Osteoblast (primary cell): ENCODE measurements at places on chromosomes 1 and 21. TPM values are rescaled to one million over a fixed set of nuclear protein-coding genes. Genes with fewer than 3 reads are reported as not detected.

DHRS3 gene
- total RNA-seq: 161 and 172 TPM in 2 replicates

- no peaks in the 10 kb centered on the region for H3K36me3 ChIP-seq
- peak overlapping the region; percentile 69 for H3K4me3 ChIP-seq
- H3K27ac ChIP-seq: peak overlapping the region; percentile 82
- peak; percentile 89 for DNase-seq
Measured at GRCh38 chr1:26019641-26020315, 1.8 kb upstream of the EXTL1 start.

DNA sequence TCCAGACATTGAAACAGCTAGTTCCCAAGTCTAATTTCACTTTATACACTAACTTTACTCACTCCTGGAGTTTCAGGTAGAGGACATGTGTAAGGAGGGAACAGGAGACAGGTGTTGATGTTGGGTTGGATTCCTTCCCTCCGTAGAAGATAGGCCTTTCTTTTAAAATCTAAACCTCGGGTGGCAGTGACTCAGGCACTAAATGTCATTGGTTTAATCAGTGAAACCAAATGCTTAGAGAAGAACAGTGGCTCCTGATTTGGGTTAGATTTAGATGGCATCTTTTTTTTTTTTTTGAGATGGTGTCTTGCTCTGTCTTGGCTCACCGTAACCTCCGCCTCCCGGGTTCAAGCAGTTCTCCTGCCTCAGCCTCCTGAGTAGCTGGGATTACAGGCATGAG is 7.2 kb downstream of the CAP1 start:
- DNase-seq: no peak
- no peaks in the 10 kb centered on the region for H3K27me3 ChIP-seq
- H3K4me3 ChIP-seq: no peak overlapping the region
- peaks cover 35% of the 10 kb centered on the region for H3K4me1 ChIP-seq

DNA sequence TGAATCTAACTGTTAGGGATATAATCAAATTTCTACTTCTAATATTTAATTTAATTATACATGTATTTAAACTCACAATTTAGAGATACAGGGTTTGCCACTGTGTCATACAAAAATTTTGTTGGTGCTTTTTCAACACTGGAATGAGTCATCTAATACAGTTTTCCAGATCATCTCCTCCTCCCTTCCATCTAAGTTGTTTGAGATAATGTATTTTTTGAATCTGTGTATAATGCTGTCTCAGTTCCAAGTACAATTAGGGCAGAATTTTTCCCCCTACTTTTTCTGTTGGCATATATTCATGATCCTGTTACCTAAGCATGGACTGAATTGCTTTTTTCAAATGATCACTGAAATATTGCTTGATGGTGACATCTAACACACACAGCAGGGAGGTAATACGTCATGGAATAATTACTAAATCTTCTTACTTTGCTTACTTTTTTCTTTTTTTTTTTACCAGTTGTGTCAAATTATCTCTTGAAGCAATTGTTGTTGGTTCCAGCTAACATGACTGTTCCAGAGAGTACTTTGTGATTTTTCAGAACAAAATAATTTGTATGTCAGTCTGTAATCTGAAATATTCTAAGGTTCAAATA is 146.0 kb downstream of the MAGI3 start:
- no peak for DNase-seq
- H3K27me3 ChIP-seq: no peaks in the 10 kb centered on the region
- H3K4me3 ChIP-seq: no peak overlapping the region
- H3K4me1 ChIP-seq: peaks cover 25% of the 10 kb centered on the region
- peak overlapping the region; percentile 58 for H3K27ac ChIP-seq
- no peaks in the 10 kb centered on the region for H3K36me3 ChIP-seq

DNA sequence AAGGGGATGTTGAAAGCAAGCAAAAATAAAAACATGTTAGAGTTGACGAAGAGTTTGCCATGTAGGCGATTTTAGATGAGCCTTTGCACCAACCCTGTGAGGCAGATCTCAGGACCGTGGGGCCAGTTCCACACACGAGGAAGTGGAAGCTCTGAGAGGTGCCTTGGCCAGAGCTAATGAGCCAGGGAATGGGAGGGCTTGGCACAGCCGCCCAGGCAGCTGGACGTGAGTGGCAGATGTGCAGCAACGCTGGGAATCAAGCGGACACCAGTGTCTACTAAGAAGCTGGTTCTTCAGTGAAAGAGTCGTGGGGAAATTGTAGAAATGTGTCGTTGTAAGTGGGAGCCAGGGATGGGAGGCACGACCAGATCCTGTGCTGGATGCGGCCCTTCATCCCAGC is 58.9 kb upstream of the COL6A1 start:
- no peak overlapping the region for H3K4me3 ChIP-seq
- DNase-seq: no peak
- H3K36me3 ChIP-seq: no peaks in the 10 kb centered on the region
- no peak overlapping the region for H3K27ac ChIP-seq
- H3K27me3 ChIP-seq: no peaks in the 10 kb centered on the region

- no peak overlapping the region for H3K4me3 ChIP-seq
- no peaks in the 10 kb centered on the region for H3K36me3 ChIP-seq
- no peak for DNase-seq
Measured at GRCh38 chr1:20234788-20235535, 48.6 kb upstream of the PLA2G2C start.

CFHR4 gene
- total RNA-seq: not detected in 2 replicates

- H3K36me3 ChIP-seq: no peaks in the 10 kb centered on the region
- no peaks in the 10 kb centered on the region for H3K4me1 ChIP-seq
- DNase-seq: no peak
- H3K27ac ChIP-seq: no peak overlapping the region
- no peak overlapping the region for H3K4me3 ChIP-seq
Measured at GRCh38 chr21:15390049-15390448, 325.2 kb upstream of the NRIP1 start.

DNA sequence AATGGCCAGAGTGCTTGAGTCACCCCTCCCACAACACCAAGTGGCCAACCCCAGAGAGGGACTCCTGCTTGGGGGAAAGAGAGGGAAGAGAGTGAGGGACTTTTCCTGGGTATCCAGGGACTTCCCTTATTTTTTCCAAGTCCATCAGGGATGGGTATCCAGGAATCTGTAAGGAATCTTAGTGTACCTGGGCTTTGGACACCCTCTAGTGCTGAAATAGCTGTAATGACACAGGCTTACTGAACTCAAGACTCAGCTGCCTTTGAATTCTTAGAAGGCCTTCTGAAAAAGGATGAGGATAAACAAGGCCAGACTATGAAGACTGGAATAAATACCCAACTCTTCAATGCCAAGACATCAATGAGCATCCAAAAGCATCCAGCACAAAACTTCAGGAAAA is 12.0 kb downstream of the TSHB start:
- H3K27ac ChIP-seq: no peak overlapping the region
- DNase-seq: no peak
- no peaks in the 10 kb centered on the region for H3K4me1 ChIP-seq
- H3K27me3 ChIP-seq: peaks cover 15% of the 10 kb centered on the region
- H3K36me3 ChIP-seq: no peaks in the 10 kb centered on the region
- H3K4me3 ChIP-seq: no peak overlapping the region

GRCh38 chr1:70977575-70977974 is 70.0 kb downstream of the PTGER3 start:
- no peak overlapping the region for H3K27ac ChIP-seq

GRCh38 chr1:208787219-208787618 is 543.0 kb upstream of the PLXNA2 start:
- no peaks in the 10 kb centered on the region for H3K4me1 ChIP-seq
- no peaks in the 10 kb centered on the region for H3K36me3 ChIP-seq

GRCh38 chr1:3639397-3639911 is 10.4 kb downstream of the WRAP73 start:
- H3K4me3 ChIP-seq: no peak overlapping the region
- peak; percentile 60 for DNase-seq
- no peaks in the 10 kb centered on the region for H3K27me3 ChIP-seq
- peaks cover 41% of the 10 kb centered on the region for H3K36me3 ChIP-seq
- no peaks in the 10 kb centered on the region for H3K4me1 ChIP-seq
- no peak overlapping the region for H3K27ac ChIP-seq

TBX19 gene
- 1.1 and 1.5 TPM in 2 replicates for total RNA-seq

DNA sequence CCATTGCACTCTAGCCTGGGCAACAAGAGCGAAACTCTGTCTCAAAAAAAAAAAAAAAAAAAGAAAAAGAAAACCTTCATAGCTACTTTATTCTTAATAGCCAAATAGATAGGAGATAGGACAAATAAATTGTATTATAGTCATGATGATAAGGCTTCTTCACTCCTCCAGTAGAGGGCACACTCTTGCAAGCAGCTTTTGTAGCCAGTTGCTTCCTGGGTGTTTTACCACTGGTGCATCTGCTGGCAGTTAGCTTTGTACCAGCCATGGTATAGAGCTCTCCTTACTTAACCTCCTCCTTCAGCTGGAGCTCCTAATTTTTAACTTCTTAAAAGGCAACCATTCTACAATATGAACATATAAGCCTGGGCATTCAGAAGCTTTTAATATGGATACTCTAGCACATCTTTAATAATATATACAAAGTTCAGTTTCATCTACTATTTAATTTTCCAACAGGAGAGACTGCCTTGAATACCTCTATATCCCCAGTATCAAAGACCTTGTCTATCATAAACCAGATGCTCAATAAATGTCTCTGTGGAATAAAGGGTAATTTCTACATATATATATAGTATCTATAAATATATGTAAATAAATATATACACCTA is 35.8 kb downstream of the EVI5 start:
- no peak overlapping the region for H3K27ac ChIP-seq
- H3K27me3 ChIP-seq: no peaks in the 10 kb centered on the region
- peak; percentile 77 for DNase-seq
- H3K4me1 ChIP-seq: peaks cover 17% of the 10 kb centered on the region

GRCh38 chr1:53868565-53868964 is 21.0 kb downstream of the YIPF1 start:
- DNase-seq: peak; percentile 44
- peaks cover 26% of the 10 kb centered on the region for H3K36me3 ChIP-seq

DNA sequence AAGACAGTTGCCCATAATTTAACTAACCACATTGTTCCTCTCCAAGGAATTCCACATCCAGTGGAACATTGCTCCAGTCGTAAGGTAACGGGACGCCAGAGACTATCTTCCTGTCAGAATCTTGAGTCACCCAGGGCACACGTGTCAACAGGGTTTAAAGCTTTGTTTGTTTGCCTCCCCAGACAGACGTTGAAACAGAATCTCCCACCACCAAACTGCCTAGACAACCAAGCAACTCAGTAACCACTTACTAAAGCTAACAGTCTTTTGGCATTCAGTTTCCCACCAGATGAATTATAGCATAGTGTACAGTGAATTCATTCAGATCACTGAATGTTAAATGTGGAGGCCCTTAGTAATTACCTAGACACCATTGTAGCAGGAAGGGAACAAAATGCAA is 439.5 kb downstream of the PLPP3 start:
- DNase-seq: no peak
- H3K4me3 ChIP-seq: no peak overlapping the region
- no peak overlapping the region for H3K27ac ChIP-seq
- H3K36me3 ChIP-seq: no peaks in the 10 kb centered on the region
- H3K4me1 ChIP-seq: peaks cover 18% of the 10 kb centered on the region

PRRX1 gene
- total RNA-seq: 307 and 427 TPM in 2 replicates

GRCh38 chr1:64241069-64241468 is 37.6 kb downstream of the UBE2U start:
- DNase-seq: no peak
- H3K4me3 ChIP-seq: no peak overlapping the region
- H3K4me1 ChIP-seq: peaks cover 18% of the 10 kb centered on the region
- H3K27me3 ChIP-seq: no peaks in the 10 kb centered on the region

ADAM30 gene
- not detected in 2 replicates for total RNA-seq

AGT gene
- 1.5 and 6.2 TPM in 2 replicates for total RNA-seq

CD34 gene
- under 0.01 and 0.36 TPM in 2 replicates for total RNA-seq

DNA sequence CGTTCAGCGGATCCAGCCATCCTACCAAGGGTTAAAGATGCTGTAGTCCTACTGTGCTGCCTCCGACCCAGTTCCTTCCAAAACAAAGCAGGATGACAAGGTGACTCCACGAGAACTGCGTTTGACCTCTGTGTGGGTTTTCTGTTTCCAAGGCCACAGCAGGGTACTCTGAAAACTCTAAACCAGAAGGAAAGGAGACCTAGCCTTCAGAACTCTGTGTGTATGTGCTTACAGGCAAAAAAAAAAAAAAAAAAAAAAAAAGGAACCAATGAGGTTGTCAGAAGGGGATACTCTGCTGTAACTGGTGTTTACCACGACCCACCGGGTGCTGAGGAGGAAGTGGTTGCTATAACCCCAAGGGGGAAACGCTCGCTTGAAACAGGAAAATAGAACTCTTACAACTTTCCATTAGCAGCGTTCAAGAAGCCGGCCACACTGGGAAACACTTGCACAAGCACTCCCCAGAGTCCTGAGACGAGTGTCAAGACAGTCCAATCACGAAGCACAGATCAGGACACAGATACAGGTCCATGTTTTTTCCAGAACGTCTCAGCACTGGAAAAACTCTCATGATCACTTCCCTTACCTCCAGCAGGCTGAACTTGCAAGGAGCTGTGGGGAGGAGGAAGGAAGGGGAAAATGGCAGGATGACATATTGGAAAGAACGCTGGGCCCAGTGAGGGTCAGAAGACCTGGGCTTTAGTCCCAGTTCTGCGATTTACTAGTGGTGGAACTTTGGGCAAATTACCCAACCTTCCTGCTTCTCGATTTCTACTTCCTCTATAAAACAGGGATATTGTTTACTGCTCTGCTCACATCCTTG is 64.0 kb downstream of the ITPKB start:
- no peak for DNase-seq
- H3K27me3 ChIP-seq: no peaks in the 10 kb centered on the region
- H3K4me3 ChIP-seq: no peak overlapping the region
- H3K4me1 ChIP-seq: peaks cover 12% of the 10 kb centered on the region
- no peaks in the 10 kb centered on the region for H3K36me3 ChIP-seq

- DNase-seq: no peak
- H3K27me3 ChIP-seq: no peaks in the 10 kb centered on the region
- H3K4me3 ChIP-seq: no peak overlapping the region
- H3K36me3 ChIP-seq: no peaks in the 10 kb centered on the region
- no peaks in the 10 kb centered on the region for H3K4me1 ChIP-seq
- H3K27ac ChIP-seq: no peak overlapping the region
Measured at GRCh38 chr1:52098139-52098871, 42.2 kb downstream of the BTF3L4 start.

GJA8 gene
- total RNA-seq: not detected in 2 replicates

DNA sequence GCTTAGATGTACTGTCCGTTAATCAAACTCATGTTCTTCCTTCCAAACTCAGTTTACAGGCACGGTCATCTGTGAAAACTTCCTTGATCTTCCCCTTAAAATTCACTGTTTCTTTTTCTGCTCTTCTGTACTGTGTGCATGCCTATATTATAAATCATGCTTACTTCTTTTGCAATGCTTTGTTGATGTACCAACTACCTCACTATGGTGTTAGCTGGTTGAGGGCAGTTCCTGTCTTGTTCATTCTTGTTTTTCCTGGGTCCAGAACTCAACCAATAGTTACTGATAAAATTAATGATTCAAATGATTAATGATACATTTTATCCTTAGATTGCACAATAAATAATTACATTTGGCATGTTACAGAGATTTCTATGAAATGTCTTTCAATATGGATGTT is 163.8 kb downstream of the CHRM3 start:
- no peaks in the 10 kb centered on the region for H3K36me3 ChIP-seq
- H3K27me3 ChIP-seq: no peaks in the 10 kb centered on the region
- no peaks in the 10 kb centered on the region for H3K4me1 ChIP-seq
- no peak overlapping the region for H3K27ac ChIP-seq

- H3K27ac ChIP-seq: no peak overlapping the region
- no peaks in the 10 kb centered on the region for H3K4me1 ChIP-seq
- no peaks in the 10 kb centered on the region for H3K27me3 ChIP-seq
- no peak for DNase-seq
- no peak overlapping the region for H3K4me3 ChIP-seq
Measured at GRCh38 chr1:87017998-87018672, 103.7 kb downstream of the HS2ST1 start.

- peaks cover 27% of the 10 kb centered on the region for H3K4me1 ChIP-seq
- H3K4me3 ChIP-seq: no peak overlapping the region
- H3K36me3 ChIP-seq: no peaks in the 10 kb centered on the region
- no peak overlapping the region for H3K27ac ChIP-seq
- peak; percentile 53 for DNase-seq
Measured at GRCh38 chr1:53539711-53540603, 80.8 kb downstream of the DMRTB1 start.

SERPINC1 gene
- total RNA-seq: under 0.01 TPM in 1 of 2 replicates, not detected in the other
